ENCODE measurements at places on chromosomes 1 and 21.

DNA sequence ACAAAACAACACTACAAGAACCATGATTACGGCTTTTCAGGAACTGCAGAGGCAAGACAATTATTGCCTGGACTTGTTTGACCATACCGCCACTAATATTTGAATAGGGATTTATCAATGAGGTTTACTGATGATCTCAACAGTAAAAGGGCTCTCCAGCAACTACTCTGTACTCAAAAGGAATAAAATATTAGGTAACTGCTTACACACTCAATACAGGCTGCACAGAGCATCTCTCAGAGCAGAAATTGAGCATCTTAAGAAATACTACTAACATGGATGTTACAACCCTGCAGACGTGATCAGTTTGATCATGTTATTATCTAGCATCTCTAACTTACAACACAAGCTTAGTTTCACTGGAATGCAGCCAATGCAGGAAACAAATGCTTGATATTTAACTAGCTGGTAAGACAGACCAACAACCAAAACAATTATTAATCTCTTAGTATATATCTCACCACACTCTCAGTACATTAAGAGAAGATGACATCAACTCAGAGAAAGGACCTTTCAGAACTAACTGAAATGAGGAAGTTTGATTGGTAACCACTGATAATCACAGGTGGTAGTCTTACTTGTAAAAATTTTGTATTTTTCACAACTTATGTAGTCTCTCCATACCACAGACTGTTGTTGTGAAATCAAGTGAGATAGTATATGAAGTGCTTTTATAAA, 52.2 kb downstream of the PUM1 start:
- DNase-seq, result no peak

- no peak for DNase-seq
These were observed 31.6 kb upstream of the SLC5A9 start for GRCh38 chr1:48190881-48191280.

DNA sequence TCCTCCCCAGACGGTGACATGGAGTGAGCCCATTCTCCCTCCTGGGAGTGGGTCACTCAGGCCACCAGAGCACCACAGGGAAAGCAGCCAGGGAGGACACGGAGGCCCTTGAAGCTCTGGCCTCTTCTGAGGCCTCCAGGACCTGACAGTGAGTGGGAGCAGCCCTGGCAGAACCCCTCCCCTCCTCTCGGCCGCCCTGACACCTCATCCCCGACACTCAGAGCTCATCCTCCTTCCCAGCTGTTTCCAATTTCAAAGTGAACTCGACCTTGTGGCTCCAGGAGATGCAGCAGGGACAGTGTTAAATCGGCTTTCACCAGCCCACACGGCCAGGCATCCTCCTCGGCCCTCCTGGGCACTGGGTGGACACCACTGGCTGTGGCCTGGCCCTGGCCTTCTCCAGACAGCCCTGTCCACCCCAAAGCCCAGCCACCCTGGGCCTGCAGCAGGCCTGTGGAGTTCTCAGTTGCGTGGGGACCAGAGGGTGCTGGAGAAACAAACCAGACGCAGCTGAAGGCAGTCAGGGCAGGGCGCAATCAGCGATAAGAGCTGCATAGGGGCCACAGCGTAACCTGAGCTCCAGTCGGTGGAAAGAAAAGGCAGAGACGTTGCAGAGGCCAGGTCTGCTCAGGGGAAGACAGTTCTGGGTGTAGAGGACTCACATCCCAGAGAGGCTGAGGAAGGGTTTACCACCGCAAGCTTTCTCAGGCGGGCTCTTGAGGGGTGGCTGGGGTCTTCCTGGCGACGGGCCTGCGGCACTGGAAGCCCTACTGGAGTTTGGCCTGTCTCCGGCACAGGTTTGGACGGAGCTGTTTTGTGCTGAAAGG, 27.1 kb downstream of the FTCD start:
- peak; percentile 67 for DNase-seq

- no peak for DNase-seq
These were observed 27.9 kb downstream of the CSF1 start for GRCh38 chr1:109938556-109938955.

- DNase-seq, result no peak
These were observed 39.0 kb downstream of the OLFM3 start for GRCh38 chr1:101957771-101958170.

GRCh38 chr1:109492779-109493178, 1.1 kb upstream of the CYB561D1 start:
- DNase-seq, result no peak

- DNase-seq, result no peak
These were observed 44.5 kb downstream of the KIAA0040 start for GRCh38 chr1:175148068-175148467.

- peak; percentile 47 for DNase-seq
These were observed 39.5 kb downstream of the TOR3A start for GRCh38 chr1:179121159-179121938.

DNA sequence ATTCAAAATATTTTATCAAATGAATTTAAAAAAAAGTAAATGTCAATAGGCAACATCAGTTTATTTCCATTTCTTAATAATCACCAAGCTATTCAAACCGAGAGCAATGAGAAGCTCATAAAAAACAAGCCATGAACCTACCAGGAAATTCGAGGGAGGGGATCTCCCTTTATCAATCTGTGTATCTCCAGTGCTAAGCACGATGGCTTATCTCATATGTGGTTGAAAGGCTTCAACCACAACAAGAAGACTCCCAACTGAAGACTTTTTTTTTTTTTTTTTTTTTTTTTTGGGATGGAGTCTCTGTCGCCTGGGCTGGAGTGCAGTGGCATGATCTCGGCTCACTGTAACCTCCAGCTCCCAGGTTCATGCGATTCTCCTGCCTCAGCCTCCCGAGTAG, 833.3 kb downstream of the USP25 start:
- DNase-seq, result no peak

DNA sequence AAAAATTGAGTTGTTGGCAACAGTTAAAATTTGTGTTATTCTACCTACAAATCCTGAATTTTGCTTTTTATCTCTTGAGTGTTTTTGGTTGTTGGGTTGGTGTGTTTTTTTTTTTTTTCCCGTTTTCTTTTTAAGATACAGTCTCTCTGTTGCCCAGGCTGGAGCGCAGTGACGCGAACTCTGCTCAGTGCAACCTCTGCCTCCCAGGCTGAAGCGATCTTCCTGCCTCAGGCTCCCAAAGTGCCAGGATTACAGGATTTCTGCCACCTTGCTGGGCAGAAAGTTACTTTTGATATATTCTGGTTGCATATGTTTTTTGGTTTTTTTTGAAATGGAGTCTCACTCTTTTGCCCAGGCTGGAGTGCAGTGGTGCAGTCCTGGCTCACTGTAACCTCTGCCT, 4.2 kb downstream of the PCNT start:
- no peak for DNase-seq

DNA sequence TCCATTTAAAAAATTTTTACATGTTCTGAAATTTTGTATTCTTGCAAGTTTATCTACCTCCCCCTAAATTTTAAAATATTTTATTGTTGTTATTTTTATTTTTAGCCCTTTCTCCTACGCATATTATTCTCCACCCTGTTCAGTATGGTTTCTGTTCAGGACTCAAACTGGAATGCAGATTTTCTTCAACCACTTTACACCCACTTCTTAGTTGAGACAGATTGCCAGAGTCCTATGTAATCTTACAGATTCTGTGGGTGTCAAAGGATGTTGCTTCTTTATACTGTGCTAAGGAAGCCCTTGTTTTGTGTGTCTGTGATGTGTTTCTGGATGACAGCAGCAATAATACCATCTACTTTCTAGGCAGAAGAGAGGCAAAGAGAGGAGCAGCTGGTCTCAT, 20.7 kb upstream of the PPP1R8 start:
- no peak for DNase-seq

DNA sequence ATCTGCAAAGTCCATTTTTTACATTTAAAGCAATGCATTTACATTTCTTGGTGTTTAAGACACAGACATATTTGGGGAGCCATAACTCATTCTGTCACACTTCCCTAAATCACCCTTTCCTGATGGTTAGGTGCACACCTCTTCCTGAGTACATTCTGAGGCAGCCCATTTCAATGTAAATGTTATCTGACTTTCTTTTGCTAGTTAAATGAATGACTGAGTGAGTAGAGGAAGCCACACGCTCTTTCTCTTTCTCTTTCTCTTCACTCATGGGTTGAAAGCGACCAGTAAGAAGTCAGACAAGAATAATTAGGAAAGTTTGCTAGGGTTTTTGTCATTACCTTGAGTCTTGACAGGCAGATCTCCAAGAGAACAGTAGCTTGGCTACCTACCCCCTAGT, 143.1 kb downstream of the S1PR1 start:
- DNase-seq, result no peak

GRCh38 chr1:26278724-26279455, 996 bp upstream of the SH3BGRL3 start:
- peak; percentile 49 for DNase-seq

DNA sequence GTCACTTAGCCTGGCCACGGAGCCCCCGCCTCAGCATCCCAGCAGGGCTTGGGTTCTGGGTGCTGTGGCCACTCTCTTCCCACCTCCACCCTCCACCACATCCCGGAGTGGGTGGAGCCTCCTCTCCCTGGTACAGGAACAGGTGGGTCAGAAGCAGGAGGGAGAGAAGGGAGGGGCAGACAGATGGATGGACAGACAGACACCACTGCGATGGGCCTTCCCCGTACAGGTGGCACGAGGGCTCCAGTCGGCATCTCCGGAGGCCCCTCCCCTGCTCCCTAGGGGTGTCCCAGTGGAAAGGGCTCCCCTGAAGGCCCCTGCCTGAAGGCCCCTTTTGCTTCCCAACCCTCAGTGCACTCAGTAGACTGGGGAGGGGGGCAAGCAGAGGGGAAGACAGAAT, 96.9 kb upstream of the TARDBP start:
- no peak for DNase-seq

DNA sequence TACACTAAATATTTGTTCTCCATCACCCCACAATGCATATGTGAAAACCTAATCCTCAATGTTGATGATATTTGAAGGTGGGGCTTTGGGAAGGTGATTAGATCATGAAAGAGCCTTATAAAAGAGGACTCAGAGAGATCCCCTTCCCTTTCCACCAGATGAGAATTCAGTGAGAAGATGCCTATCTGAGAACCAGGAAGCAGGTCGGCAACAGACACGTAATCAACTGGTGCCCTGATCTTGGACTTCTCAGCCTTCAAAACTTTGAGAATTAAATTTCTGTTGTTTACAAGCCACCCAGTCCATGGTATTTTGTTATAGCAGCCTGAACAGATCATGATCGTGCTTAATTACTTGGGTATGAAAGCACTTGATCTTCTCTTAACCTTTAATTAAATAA, 329.4 kb downstream of the KCNT2 start:
- DNase-seq, result no peak

GRCh38 chr1:55716151-55716550, 501.0 kb upstream of the USP24 start:
- no peak for DNase-seq

GRCh38 chr1:39827201-39827600, 38.5 kb upstream of the BMP8B start:
- no peak for DNase-seq

DNA sequence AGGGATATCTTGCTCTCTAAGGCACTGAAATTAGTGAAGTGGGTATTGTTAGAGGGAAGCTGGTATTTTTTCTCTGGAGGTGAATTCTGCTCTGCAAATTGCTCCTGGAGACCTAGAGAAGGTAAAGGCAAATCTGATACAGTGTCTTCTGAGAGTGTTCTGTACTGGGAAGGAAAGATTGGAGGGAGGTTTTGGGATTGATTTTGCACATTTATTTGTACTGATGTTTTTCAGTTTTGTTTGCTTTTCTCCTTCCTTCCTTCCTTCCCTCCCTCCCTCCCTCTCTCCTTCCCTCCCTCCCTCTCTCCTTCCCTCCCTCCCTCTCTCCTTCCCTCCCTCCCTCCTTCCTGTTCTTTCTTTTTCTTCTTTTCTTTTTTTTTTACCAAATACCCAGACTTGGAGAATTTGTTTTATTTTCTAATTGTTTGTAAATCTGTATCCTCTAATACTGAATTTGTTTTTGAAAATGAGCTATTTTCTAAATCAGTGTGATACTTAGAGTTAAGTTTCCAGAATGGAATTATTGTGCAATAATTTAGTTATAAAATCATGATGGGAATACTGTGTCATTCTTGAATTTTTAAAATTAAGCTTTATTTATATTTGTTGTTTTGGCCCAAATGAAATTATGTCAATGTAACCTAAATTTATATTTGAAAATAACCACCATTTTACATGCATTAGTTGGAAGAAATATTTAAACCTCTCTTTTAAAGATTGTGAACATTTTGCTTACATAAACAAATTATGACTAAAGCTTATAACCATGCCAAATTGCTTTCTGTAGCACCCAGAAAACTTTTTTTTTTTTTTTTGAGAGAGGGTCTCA, 4.9 kb downstream of the CMPK1 start:
- DNase-seq, result no peak

GRCh38 chr1:47521034-47521881, 83.4 kb downstream of the FOXD2 start:
- no peak for DNase-seq

- DNase-seq, result no peak
These were observed 7.8 kb downstream of the PTTG1IP start for GRCh38 chr21:44865561-44866280.

DNA sequence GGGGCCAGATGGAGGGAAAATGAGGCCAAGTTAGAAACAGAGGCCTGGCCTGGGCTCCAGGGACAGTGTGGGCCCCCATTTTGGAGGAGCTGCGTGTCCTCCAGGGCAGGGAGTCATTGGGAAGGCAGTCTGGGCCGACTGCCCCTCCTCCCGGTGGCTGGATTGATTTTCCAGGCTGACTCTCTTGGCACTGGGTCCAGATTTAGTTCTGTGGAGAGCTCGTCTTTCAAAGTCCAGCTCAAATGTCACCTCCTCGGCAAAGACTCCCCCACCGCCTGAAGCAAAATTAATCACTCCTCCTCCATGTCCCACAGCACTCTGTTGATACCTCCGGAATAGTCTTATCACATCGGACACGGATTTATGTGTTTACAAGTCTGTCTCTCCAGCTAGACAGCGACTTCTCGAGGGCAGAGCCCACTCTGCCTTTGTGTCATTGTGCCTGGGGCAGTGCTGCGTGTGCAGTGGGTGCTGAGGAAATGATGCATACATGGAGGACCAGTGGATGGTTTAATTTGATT, 175.1 kb downstream of the CAMTA1 start:
- DNase-seq, result peak; percentile 80

DNA sequence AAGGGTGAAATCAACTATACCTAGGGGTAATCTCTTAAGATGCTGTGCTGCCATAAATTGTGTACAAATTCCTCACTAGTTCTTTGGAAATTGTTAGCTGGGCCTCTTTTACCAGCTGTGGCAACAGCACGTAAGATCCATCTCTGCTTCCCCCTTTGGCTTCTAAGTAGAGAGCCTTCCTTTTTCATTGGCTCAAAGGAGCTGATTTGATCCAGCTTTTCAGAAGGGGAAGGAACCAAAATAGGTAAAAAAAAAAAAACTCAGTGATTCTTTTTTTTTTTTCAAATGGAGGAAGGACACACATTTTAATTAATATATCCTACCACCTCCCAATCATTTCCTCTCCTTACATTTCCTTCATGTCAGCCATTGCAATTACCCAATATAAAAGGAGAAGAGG, 4.0 kb upstream of the RCAN1 start:
- DNase-seq, result no peak

DNA sequence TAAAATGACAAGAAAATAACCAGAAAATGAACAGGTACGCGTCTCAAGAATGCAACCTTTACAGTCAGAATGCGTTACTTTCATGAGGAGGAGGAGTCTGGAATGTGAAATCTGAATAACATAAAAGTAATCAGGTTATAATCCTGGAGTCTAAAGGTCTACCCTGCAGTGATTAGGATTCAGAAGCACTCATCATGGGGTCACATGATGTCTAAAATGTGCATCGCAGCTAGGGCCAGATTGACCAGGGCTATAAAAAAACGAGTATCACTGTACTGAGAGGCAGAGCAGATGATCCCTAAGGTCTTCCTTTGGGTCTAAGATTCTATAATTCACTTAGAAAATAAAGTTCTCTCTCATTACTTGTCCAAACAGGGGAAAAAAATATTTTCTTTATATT, 7.4 kb downstream of the EIF2D start:
- no peak for DNase-seq
